ENCODE measurements at places on chromosomes 6 and 20.
A peak's percentile ranks its signal among the peaks of the same experiment; 100 is the strongest.

- DNase-seq: no peak
These were observed 114.7 kb downstream of the ANKRD60 start for GRCh38 chr20:58113716-58114115.

- no peak for DNase-seq
These were observed 86.0 kb downstream of the TENT5A start for GRCh38 chr6:81666481-81666880.

DNA sequence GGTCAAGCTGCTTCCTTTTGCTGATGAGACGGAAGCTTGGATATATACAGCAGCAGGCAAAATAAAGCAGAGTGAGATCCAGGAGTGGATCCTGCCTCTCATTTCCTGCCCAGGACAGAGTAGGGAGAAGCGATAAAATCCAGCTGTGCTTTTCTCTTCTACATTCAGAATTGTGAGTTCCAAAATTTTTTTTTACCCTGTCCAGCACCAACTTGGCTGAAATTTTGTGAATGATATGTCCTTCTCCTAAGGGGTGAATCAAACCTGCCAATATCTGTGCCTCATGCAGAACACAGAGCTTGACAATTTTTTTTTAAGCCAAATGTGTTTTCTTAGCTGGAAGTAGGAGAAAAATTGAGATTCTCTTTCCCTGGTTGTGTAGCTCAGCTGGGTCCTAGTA lies 235.6 kb upstream of the CHD6 start:
- no peak for DNase-seq

DNA sequence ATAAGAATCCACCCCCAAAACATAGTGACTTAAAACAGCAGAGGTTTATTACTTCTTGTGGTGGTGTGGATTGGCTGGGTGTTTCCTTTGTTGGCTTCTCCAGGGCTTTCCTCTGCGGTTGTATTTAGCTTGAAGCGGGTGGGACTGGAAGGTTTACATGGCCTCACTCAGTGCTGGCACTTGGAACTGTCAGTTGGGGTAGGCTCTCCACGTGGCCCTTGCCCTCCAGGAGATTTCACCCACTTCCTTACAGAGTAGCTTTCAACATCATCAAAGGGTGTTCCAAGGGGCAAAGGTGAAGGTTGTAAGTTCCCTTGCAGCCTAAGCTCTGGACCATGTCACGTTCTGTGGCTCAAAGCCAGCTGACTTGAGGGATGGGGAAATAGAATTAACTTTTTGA lies 32.5 kb upstream of the NKX2-2 start:
- no peak for DNase-seq

DNA sequence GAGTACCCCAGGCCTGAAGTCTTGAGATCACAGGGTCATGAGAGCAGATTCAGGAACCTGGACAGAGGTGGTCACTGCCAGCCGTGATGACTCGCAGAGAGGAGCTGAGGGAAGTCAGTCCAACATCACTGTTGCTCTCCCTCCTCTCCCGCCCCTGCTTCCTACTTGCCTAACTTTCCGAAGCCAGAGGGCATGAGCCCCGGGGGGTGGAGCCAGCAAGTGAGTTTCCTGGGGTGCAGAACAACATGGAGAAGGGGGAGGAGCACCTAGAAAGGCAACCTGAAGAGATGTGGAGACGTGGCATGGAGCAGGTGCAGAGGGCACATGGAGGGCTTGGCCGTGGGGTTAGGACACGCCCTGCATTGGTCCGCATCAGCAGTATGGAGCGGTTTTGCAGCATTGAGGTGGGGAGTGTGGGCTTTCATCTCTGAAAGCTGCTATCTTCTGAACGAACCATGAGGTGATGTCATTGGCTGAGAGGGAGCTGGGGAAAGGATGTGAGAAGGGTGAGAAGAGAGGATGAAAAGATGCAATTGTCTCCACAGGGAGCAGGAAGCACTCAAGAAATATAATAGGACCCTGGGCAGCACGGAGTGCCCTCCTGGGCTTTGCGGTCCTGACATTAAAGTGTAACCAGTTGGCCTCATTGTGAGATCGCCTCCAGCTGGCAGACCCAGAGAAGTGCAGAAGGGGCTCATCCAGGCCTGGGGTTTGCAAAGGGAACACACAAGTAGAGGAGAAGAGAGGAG lies 25.0 kb downstream of the GDAP1L1 start:
- DNase-seq: peak; percentile 71

DNA sequence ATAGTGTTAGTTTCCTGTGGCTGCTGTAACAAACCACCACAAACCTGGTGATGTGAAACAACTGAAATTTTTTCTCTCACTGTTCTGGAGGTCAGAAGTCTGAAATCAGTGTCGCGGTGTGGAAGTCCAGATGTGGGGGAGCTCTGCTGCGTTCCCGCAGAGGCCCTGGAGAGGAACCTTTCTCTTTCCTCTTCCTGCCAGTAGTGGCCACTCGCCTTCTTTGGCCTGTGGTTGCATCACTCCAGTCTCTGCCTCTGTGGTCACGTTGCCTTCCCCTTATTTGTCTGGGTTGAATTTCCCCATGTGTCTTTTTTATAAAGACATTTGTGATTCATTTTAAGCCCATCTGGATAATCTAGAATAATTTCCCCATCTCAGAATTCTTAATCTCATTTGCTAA lies 295.5 kb upstream of the FLRT3 start:
- DNase-seq: peak; percentile 21

Measured in WTC11 (cell line).